Naive thymus-derived CD4-positive, alpha-beta T cell (primary cell): ENCODE measurements at places on chromosomes 3 and 15. TPM values are rescaled to one million over a fixed set of nuclear protein-coding genes. Genes with fewer than 3 reads are reported as not detected.

The CATSPER2 gene
- total RNA-seq, result 6.3 and 6.9 TPM in 2 replicates

The TRPM1 gene
- total RNA-seq, result not detected in 2 replicates

The CXCR6 gene
- 0.27 TPM for total RNA-seq

The GUCA1C gene
- not detected in 2 replicates for total RNA-seq

The SLC28A1 gene
- total RNA-seq, result not detected

The CCDC12 gene
- 56.9 TPM for total RNA-seq

The GOLGA6L10 gene
- 0.56 and 0.92 TPM in 2 replicates for total RNA-seq

The FOXB1 gene
- total RNA-seq, result 0.89 and 0.97 TPM in 2 replicates

DNA sequence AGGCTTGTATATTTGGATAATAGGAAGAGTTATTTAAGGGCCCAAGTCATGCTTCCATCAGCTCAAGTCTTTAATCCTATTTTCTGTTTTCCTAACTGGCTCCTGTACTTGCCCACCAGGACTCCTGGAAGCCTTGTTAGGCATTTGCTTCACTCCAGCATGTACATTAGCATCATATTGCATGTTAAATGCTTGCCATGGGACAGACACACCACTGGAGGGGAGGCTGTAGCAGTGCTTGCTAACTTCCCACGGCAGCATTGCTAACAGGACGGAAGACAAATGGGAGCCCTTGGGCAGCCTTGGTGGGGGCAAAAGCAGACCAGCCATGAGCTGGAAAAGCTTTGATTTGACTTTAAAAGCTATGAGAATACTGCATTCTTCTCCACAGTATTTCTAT lies 6.1 kb downstream of the TMOD2 start:
- no peaks in the 10 kb centered on the region for H3K27me3 ChIP-seq
- H3K27ac ChIP-seq, result no peak overlapping the region
- no peak overlapping the region for H3K4me3 ChIP-seq
- no peak for DNase-seq
- no peaks in the 10 kb centered on the region for H3K4me1 ChIP-seq
- no peaks in the 10 kb centered on the region for H3K36me3 ChIP-seq

DNA sequence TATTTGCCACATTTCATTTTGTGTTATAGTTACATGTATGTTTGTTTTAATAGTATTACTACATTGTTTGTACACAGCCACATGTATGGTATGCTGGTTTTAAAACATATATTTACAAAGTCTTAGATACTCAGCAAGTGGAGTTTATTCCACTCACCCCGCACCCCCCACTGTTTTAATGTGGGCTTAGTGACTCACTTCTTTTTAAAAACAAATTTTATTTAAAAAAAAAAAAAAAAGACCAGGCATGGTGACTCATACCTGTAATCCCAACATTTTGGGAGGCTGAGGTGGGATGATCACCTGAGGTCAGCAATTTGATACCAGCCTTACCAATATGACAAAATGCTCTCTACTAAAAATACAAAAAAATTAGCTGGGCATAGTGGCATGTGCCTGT lies 26.9 kb upstream of the TJP1 start:
- no peaks in the 10 kb centered on the region for H3K36me3 ChIP-seq
- H3K4me1 ChIP-seq, result no peaks in the 10 kb centered on the region
- H3K27me3 ChIP-seq, result no peaks in the 10 kb centered on the region

DNA sequence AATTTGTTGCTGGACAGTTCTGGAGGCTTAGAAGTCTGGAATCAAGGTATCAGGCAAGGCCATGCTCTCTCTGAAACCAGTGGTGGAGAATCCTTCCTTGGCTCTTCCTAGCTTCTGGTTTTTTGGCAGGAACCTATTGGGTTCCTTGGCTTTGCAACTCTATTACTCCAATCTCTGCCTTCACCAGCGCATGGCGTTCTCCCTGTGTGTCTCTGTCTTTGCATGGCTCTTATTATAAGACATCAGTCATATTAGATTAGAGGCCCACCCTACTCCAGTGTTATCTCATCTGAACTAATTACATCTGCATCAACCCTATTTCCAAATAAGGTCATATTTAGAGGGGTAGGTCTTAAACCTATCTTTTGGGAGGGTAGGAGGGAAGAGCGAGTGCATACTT lies 358.1 kb upstream of the RARB start:
- no peaks in the 10 kb centered on the region for H3K27me3 ChIP-seq
- H3K4me3 ChIP-seq, result no peak overlapping the region
- H3K27ac ChIP-seq, result no peak overlapping the region

GRCh38 chr15:23518104-23518503 lies 47.4 kb upstream of the MKRN3 start:
- no peak for DNase-seq
- H3K4me3 ChIP-seq, result no peak overlapping the region
- H3K4me1 ChIP-seq, result no peaks in the 10 kb centered on the region
- no peaks in the 10 kb centered on the region for H3K27me3 ChIP-seq
- H3K36me3 ChIP-seq, result no peaks in the 10 kb centered on the region
- H3K27ac ChIP-seq, result no peak overlapping the region

DNA sequence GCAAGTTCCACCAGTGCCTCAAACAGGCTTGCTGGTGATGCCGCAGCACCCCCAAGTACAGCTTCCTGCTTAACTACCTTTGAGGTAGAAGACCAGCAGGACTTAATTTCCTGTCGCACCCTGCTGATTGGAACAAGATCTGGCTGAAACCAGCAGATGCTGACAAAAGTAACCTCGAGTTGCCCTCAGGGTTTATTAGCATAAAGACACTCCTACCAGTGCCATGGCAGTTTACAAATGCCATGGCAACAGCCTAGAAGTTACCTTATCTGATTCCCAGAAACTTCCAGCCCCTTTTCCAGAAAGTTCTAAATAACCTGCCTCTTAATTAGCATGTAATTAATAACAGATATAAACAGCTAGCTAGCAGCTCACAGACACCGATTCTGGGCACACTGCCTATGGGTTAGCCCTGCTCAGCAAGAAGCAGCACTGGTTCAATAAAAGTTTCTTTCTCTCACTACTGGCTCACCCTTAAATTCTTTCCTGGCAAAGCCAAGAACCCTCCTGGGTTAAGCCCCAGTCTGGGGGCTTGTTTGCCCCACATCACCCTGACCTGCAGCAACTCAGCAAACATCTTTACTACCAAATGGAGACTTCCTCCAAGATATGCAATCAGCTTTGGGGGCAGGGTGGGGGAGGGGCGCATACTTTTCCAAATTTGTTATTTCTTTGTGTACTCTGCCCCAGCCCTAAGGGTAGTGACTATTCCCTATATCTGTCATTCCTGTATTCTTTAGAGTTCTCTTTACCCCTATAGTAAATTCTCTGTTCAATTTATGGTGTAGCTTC lies 54.2 kb downstream of the MAP4 start:
- H3K27me3 ChIP-seq, result no peaks in the 10 kb centered on the region
- H3K4me3 ChIP-seq, result no peak overlapping the region
- DNase-seq, result peak; percentile 53
- H3K27ac ChIP-seq, result no peak overlapping the region
- H3K4me1 ChIP-seq, result peaks cover 17% of the 10 kb centered on the region
- H3K36me3 ChIP-seq, result no peaks in the 10 kb centered on the region

GRCh38 chr3:34533451-34533850 lies 735.0 kb downstream of the PDCD6IP start:
- no peaks in the 10 kb centered on the region for H3K4me1 ChIP-seq
- H3K27me3 ChIP-seq, result no peaks in the 10 kb centered on the region
- no peak for DNase-seq
- H3K4me3 ChIP-seq, result no peak overlapping the region
- no peak overlapping the region for H3K27ac ChIP-seq

DNA sequence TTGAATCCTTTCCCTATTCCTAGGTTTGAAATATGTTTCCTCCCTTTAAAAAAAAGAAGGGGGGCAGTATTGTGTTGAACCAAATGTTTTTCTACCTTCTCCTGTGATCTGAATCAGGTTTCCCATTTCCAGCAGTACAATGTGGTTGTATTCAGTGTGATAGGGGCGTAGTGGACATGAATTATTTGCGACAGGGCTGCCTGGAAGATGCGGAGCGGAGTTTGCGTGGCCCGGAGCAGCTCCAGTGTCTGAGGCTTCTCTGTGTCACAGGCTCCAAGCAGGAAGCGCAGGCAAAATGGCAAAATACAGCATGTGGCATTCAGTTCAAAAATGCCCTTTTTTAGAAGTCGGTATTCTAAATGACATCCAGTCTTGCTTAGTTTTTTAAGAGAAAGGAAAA lies 154.4 kb downstream of the PGPEP1L start:
- no peaks in the 10 kb centered on the region for H3K27me3 ChIP-seq
- peaks cover 19% of the 10 kb centered on the region for H3K4me1 ChIP-seq
- peak overlapping the region; percentile 81 for H3K4me3 ChIP-seq

DNA sequence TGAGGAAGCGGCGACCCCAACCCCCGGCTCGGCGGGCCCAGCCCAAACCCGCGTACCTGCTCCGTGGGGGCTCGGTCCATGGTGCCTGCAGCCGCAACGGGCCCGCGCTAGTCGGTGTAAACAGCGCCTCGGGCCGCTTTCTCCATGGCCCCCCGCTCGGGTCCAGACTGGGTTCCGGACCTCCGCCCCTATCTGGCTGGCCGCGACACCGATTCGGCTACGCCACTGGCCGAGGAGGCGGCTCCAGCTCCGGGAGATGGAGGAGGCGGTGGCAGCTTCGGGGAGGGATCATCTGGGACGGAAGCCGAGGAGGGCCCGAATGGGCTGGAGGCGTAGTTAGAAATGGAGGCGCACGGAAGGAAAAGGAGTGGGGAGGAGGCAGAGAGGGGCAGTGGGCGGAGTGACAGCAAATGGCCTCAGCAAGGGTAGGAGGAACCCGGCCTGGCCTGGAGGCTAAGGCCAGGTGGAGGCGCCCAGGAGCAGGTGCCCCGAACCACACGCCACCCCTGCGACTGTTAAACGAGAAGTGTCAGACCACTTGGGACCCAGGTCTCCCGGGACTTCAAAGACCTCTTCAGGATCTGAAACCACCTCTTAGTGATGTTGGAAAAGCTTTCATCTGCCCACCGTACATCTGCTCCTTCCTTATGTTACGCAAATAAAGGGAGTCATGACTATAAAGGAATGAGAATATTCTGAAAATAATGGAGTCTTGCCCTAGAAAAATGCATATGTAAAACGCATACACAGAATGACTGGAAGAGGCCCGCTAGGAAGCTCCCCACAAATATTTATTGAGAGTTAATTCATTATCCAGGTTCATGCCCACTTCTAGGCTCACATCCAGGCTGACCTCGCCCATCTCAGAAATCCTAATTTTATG lies at the start of gene SECISBP2L:
TSS of gene SECISBP2L (minus strand) at position 227 of the 883 bp plus-strand sequence. CDS start at position 80, 147 bp downstream.
- H3K36me3 ChIP-seq, result peaks cover 6% of the 10 kb centered on the region
- DNase-seq, result peak; percentile 92
- H3K27ac ChIP-seq, result peak within 1 kb of the TSS; percentile 82
- peaks cover 16% of the 10 kb centered on the region for H3K4me1 ChIP-seq
- H3K4me3 ChIP-seq, result peak within 1 kb of the TSS; percentile 86

DNA sequence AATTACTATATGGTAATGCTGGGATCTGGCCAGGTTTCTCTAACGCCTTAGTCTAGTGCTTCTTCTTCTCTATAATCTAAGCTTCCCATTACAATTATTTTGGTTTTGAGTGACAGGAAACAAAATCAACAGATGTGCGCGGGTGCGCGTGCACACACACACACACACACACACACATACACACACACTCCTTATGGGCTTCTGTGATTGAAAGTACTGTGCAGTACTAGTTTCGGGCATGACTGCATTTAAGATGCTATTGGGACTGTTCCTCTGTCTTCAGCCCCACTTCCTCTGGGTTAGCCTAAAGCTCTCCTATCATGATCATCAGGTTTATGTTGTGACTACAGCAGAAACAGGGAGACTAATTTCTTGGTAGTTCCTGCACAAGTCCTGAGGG lies 32.2 kb downstream of the EPHB1 start:
- H3K27ac ChIP-seq, result no peak overlapping the region
- no peaks in the 10 kb centered on the region for H3K36me3 ChIP-seq
- H3K27me3 ChIP-seq, result no peaks in the 10 kb centered on the region
- H3K4me1 ChIP-seq, result no peaks in the 10 kb centered on the region
- H3K4me3 ChIP-seq, result no peak overlapping the region

- H3K27ac ChIP-seq, result no peak overlapping the region
- H3K36me3 ChIP-seq, result no peaks in the 10 kb centered on the region
- no peak for DNase-seq
- H3K4me1 ChIP-seq, result peaks cover 18% of the 10 kb centered on the region
Measured at GRCh38 chr3:52310861-52311575, 5.1 kb upstream of the DNAH1 start.

DNA sequence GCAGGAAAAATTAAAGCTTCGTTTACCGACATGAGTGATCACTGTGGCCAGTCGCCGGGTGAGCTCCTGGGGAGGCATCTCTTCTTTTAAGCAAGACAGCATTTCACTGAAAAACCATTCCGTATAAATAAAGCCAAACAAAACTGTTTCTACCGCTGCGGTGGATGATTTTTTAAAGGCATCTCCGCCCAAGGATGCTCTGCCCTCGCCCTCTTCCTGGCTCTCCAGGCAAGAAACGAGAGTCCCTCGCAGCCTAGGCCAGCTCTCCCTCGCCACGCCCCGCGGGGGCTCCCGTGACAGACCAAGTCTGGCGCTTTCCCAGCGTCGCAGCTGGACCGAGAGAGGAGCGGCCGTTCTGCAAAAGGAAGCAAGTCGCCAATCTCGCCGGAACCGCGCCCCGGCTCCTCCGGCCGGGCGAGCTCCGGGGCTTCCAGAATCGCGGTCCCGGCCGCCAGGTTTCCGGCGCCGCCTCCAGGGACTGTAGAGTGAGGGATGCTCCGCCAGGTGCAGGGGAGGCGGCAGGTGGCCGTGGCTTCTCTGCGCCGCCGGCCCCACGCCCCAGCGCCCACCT lies 458 bp downstream of the MCF2L2 start:
- no peak overlapping the region for H3K27ac ChIP-seq
- no peaks in the 10 kb centered on the region for H3K4me1 ChIP-seq
- H3K36me3 ChIP-seq, result no peaks in the 10 kb centered on the region
- no peaks in the 10 kb centered on the region for H3K27me3 ChIP-seq

DNA sequence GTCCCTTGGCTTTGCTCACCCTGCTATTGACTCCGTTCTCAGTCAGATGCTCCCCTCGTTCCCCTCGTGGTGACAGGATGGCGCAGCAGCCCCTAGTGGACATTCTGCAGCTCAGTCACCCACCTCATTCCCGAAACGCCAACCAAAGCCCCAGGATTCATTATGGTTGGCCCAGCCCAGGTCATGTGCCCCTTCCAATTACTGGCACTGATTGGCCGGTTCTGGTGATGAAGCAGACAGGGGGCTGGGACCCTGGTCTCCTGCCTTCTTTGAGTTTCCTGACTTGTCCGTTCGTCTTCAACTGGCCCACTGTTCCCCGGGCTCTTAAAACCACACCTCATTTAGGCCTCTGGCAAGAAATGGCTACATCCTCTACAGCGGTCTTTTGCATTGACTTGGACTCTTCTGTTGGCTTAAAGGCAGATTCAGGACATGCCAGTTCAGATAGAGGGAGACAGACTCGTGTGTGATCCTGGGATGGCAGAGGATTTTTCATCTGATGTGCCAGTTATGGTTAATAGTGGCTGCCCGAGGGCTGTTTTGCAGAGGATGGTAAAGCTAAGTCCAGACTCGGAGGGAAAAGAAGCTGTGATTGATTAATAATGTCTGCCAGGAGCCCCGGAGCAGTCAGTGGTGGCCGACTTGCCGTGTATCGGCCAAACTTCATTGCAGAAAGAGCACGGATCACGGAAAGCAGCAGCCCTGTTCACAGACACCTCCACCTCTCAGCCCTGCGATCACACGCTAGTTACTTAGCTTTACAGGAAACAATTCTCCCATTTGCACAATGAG lies 37.8 kb downstream of the LSM3 start:
- H3K36me3 ChIP-seq, result no peaks in the 10 kb centered on the region
- H3K27ac ChIP-seq, result peak overlapping the region; percentile 42
- no peak for DNase-seq
- peak overlapping the region; percentile 64 for H3K4me3 ChIP-seq

GRCh38 chr3:24432989-24433388 lies 61.7 kb downstream of the THRB start:
- no peak overlapping the region for H3K27ac ChIP-seq
- H3K36me3 ChIP-seq, result no peaks in the 10 kb centered on the region
- no peaks in the 10 kb centered on the region for H3K27me3 ChIP-seq
- H3K4me3 ChIP-seq, result no peak overlapping the region

GRCh38 chr3:141321109-141321497 lies 47.2 kb upstream of the ZBTB38 start:
- DNase-seq, result no peak
- H3K36me3 ChIP-seq, result no peaks in the 10 kb centered on the region
- H3K4me1 ChIP-seq, result peaks cover 15% of the 10 kb centered on the region
